CD8-positive, alpha-beta T cell (primary cell): ENCODE measurements at places on chromosomes 2 and 18.

GRCh38 chr2:72785517-72785916, 40.3 kb downstream of the EXOC6B start:
- DNase-seq, result no peak

- no peak for DNase-seq
These were observed 2.4 kb upstream of the PAX3 start for GRCh38 chr2:222301053-222301795.

- no peak for DNase-seq
These were observed 33.9 kb downstream of the PTCD3 start for GRCh38 chr2:86139981-86140380.

DNA sequence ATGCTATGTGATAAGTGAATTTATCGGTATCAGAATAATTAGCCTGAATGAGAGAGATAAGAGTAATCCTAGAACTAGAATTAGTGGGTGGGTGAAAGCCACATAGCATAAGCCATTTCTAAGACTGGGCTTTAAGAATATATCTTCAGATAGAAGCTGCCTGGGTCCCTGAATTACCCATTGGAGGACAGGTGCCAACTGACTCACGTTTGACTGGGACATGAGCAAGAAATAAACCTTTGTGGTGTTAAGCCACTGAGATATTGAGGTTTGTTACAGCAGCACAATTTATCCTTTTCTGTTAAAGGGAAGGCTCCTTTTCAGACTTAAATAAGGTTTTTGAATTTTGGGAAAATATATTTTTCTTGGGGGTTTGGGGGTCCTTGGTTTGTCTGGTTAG, 95.9 kb downstream of the POLE4 start:
- no peak for DNase-seq

- DNase-seq, result no peak
These were observed 4.2 kb downstream of the CAPN10 start for GRCh38 chr2:240590681-240591111.

DNA sequence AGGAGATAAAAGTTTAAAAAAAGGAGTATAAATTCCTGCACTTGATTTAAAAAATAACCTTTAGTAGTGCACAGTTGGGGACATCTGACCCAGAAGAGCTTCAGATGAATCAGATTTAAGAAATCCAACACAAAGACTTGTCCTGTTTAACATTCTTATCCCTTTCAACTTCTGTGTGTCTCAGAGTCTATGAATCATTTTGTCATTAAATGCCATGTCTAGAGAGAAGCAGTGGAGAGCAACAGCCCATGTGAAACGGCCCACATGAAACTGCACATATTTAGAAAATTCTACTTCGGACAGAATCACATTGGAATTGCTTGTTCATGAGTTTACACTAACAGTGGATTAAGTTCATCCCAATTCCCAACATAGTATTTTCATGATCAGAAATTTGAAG, 278.6 kb downstream of the SLC8A1 start:
- DNase-seq, result no peak

- DNase-seq, result no peak
These were observed 16.6 kb upstream of the MSTN start for GRCh38 chr2:190079160-190079559.

GRCh38 chr18:58591286-58591685, 37.6 kb downstream of the ALPK2 start:
- DNase-seq, result no peak

- no peak for DNase-seq
These were observed 77.8 kb upstream of the DTNA start for GRCh38 chr18:34632321-34632720.

DNA sequence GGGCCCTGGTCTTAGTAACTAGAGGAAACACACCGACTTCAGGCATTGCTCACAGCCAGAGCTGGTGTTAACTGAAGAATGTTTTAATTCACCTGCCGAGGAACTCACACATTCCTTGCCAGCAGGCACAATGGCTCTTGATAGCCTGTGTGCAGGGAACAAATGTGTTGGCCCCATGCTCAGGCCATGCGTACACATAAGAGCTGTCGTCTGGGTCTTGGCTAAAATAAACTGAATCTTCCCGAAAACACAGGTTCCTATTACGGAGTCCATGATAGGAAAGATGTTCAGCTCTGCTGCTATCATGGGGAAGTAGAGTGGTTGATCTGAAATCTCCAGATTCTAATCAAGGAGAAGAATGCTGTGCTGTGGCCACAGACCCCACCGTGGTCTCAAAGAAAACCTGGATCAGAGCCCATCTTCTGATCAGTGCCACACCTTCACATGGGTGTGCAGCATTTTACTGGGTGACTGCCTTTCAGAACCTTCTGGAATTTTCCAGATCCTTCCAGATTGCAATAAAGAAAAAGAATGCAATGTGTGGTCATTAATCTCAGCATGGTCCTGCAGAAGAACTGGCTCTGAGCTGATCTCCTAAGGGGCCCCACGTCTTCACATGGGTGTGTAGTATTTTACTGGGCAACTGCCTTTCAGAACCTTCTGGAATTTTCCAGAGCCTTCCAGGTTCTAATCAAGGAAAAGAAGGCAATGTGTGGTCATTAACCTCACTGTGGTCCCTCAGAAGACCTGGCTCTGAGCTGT, 17.2 kb downstream of the MBP start:
- DNase-seq, result no peak

- no peak for DNase-seq
These were observed 621 bp upstream of the KCNS3 start for GRCh38 chr2:17877811-17878280.

DNA sequence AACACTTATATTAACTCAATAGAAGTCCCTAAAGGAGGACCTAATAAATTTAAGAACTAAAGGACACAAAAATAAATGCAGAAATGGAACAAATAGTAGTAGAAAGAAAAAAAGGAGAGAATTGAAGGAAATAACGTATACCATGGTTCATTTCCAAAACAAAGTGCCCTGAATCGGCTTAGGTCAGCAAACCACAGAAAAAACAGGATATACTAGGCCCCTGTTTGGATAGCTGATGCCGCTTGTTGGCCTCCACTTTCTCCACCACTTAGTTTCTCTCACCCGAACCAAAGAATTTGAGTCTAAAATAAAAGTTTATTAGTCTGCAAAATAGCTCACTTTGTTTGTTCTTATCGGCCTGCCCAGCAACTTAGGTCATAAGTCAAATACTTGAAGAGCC, 100.4 kb downstream of the HIBCH start:
- no peak for DNase-seq

DNA sequence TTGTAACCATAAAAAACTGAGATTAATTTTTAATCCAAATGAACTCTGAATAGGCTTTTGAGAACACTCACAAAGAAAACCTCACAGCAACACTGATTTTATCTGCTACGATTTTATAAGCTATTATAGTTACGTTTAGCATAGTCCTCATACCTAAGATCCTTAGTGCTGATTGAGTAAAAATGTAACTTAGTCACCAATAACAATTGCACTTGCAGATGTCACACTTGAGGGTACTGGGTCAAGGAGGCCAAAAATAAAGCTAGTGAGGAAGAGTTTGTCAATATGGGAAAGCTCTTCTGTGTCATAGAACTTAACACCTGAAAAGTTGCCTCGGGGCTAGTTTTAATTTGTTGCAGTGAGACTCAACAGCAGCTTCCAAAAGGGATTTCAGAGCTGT, 706.5 kb upstream of the FAM98A start:
- no peak for DNase-seq

DNA sequence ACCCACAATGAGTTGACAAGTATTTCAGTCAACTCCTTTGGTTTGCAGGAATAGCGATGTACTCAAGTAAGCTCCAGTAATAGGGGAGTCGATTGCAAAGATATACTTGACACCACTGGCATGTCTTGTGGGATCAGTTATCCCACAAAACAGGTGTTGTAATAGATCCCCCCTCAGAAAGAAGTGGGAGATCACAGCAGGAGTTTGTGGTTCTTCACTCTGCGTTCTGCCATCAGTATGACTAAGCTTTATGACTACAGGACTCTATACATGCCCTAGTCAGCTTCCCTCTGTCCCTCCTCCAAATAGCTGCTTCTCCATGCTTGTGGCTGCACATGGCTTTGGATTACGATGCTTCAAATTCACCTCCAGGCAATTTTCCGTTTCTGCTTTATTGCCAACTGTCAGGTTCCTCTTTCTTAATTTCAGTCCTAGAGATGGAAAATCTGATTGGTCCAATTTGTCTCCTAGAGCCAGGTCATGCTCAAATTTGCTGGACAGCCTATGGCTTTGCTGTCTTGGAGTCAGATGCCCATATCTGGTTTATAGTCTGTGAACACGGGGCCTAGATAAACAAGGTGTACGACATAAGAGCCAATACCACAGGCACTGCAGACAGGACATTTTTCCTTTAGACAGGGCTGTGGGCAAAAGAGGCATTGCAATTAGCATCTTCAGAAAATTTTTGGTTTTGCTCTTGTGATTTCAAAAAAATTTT, 221.7 kb downstream of the PAX3 start:
- DNase-seq, result no peak

DNA sequence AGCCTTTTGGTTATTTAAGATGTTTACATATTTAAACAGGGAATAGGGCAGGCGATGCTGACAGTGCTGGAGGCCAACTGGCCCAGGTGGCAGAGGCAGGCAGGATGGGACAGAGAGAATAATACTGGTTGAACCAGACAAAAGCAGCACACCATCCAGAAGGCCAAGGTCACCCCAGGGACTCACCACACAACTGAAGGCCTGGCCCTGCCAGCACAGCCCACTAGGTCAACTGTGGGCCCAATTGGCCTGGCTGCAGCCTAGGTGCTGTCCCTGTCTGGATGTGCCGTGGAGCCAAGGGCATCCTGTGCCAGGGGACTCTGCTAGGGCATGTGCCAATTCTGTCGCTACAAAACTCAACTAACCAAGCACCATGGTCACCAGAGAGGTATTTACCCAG, 69.2 kb downstream of the RNF152 start:
- no peak for DNase-seq

DNA sequence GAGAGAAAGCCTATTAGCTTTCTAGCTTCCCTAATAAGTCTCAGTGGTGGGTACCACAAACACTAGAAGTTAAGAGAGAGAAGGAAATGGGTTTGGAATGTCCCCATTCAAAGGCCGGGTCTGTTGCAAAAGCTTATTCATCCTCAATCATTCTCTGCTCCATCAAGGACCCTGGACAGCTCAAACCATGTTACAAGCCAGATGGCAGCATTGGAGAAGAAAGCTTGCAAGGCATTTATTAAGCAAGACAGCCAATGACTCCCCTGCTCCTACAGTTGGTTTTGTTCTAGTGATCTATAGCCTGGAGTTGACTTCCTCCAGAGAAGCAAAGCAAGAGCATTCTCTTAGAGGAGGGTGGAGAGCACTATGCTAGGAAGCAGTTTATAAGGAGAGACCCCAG, 86.9 kb upstream of the LMAN1 start:
- no peak for DNase-seq

DNA sequence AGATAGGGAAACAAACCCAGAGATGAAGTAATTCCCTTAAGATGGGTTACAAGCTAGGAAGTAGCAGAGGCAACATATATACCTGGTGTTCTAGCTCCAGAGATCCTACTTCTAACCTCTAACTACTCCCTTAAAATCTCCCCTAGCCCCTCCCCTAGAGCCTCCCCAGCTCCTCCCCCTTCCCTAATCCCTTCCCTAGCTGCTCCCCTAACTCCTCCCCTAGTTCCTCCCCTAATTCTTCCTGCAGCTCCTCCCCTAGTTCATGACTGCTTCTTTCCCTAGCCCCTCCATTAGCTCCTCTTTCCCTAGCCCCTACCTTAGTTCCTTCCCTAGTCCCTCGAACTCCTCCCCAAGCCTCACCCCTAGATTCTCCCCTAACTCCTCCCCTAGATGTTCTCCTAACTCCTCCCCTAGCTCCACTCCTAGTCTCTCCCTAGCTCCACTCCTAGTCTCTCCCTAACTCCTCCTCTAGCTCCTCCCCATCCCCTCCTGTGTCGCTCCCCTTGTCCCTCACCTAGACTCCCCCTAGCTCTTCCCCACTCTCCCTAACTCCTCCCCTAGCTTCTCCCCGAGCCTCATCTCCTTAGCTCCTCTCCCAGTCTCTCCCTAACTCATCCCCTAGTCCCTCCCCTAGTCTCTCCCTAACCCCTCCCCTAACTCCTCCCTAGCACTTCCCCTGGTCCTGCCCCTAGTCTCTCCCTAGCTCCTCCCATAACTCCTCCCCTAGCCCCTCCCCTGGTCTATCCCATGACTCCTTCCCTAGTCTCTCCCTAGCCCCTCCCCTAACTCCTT, 108.9 kb downstream of the CD226 start:
- DNase-seq, result no peak

DNA sequence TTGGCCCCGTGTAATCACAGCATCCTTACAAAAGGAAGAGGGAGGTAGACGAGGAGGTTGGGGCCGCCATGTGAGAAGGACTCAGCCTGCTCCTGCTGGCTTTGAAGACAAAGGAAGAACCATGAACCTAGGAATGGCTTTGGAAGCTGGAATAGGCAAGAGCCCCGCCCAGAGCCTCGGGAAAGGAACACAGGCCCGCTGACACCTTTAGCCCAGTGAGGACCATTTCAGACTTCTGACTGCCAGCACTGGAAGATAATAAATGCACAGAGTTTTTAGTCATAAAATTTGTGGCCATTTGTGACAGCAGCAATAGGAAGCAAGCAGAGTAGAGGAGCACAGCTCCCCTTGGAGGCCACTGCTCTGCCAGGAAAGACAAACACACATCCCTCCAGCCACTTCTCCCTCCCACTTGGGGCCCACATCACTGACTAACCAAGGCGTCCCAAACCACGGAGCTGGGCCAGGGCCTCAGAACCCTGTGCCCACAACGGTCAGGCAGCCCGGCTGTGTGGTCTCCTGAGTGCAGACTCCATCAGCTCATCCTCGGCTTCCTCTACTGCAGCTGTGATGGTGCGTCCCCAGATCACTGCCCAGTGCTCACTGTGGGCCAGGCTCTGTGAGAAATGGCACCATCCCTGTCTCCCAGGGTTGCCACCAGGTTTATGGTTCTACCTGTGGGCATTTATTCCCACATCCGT, 39.7 kb downstream of the TFCP2L1 start:
- DNase-seq, result no peak

DNA sequence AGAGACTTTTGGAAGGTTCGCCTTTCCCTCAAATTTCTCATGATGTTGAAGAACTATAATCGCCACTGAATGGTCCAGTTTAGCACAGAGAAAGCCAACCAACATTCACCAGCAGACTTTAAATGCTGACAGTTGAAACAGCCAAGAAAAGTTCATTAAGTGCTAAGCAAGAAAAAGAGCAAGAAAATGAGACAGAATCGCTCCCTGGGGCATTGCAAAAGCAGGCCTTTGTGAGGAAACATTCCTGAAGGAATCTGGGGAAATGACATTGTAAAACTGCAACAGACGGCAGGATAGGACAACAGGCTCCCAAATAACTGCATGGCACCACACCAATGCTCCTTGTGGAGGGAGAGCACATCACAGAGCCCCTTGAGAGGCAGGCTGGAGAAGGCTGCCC, 269.3 kb upstream of the ID2 start:
- no peak for DNase-seq
